ENCODE measurements at places on chromosomes 3 and 15.

DNA sequence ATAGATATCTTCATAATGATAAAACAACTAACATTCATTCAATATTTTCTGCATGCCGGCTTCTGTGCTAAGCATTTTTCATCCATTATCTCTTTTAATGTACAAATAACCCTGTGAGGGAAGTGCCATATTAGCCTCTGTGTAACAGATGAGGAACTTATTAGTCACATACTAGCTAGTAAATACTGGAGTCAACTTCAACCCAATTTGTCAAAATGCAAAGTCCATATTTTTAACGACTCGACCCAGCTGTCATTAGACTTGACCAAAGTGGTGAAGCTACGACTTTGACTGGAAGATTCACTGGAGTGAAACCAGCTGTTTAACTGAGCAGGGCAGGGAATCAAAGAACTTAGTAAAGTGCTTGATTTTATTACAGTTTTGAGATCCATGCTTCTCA lies 41.6 kb downstream of the PARP15 start:
- DNase-seq = no peak

DNA sequence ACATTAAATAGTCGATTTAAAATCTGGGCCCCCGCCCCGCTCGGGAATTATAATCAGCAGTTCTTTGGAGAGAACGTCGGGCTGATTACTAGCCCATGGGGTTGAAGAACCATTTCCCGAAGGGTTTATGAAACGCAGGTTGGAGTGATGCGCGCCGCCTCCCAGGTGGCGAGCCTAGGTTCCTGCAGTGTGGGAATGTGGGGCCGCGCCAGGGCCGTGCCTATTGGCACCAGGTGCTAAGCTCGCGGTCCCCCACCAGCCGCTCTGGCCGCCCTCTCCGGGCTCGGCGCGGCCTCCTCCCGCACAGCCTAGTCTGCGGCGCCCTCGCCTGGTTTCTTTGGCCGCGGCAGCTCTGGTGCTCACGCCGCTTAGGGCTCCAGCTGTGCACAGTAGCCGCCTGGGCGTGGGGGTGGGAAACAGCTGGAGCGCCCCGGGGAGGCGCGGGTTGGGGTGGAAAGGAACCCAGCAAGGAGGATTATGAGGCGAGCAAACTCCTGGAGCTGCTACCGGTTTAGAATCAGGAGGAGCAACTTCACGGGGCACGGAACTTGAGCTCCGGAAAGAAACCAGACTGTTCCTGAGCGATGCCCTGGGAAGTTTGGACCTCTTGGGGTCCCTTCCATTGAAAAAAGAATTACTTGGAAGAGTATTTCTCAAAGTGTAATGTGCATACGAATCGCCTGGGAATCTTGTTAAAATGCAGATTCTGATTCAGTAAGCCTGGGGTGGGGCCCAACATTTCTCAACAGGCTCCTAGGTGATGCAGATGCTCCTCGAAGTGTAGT lies 5.6 kb upstream of the MECOM start:
- DNase-seq = peak; percentile 64

- no peak for DNase-seq
Measured at GRCh38 chr15:92091155-92091734, 237.7 kb downstream of the SLCO3A1 start.

- no peak for DNase-seq
Measured at GRCh38 chr15:59011262-59011952, 23.9 kb downstream of the RNF111 start.

- DNase-seq = no peak
Measured at GRCh38 chr3:162978136-162978535, 1481.5 kb downstream of the OTOL1 start.

DNA sequence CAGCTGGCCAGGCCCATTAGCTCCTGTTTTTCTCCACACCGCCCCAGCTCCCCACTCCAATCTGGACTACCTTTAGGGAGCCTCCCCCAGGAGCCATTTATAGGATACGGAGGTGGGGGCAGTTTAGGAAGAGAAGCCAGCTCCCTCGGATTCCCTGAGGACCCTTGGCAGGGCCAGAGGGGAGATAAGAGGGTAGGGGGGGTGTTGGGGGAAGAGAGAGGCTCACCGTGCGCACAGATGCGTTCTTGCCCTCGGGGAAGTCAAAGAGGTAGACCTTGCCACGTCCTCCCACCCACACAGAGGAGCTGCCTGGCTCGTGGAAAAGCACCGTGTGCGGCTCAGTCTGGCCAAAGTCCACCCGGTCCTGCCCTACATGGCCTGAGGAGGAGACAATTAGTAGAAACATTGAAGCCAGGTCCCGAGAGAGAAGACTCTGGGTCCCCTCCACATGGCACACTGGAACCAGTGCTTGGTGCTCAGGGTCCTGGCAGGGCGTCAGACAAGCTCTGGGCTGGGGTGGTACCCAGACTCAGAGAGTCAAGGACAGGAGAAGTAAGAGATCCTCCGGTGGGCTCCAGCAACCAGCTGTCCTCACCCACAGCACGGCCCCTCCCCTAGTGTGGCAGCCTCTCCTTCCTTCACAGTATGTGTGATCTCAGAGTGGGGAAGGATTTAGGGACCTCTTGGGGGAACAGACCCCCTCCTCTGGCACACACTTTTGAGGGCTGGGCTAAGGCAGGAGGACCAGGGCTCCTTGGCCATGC lies 15.0 kb downstream of the SEMA7A start:
- DNase-seq = no peak

- DNase-seq = no peak
Measured at GRCh38 chr3:89155811-89156210, 48.4 kb downstream of the EPHA3 start.

DNA sequence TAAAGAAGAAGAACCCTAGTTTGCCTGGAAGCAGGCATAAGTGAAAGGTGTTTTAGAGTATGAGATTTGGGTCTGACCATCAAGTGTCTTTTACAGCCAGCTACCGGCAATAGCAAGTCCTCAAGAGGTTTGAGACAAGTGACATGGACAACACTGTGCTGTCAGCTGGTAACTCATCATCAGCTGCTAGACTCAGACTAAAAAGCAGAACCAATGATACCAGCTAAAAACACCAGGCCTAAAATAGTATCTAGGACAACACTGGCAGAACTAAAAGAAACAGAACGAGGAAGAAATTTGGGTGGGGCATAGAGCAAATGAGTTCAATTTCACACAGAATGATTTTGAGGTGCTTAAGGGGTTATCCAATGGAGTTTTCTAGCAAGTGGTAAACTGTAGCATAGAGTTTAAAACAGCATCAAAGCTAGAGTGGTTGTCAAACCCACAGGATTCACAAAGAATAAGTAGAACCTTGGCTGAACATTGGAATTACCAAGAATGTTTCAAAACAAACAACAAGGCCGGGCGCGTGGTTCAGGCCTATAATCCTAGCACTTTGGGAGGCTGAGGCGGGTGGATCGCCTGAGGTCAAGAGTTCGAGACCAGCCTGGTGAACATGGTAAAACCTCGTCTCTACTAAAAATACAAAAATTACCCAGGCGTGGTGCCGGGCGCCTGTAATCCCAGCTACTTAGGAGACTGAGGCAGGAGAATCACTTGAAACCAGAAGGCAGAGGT lies 3.9 kb downstream of the CIAO2A start:
- DNase-seq = no peak

DNA sequence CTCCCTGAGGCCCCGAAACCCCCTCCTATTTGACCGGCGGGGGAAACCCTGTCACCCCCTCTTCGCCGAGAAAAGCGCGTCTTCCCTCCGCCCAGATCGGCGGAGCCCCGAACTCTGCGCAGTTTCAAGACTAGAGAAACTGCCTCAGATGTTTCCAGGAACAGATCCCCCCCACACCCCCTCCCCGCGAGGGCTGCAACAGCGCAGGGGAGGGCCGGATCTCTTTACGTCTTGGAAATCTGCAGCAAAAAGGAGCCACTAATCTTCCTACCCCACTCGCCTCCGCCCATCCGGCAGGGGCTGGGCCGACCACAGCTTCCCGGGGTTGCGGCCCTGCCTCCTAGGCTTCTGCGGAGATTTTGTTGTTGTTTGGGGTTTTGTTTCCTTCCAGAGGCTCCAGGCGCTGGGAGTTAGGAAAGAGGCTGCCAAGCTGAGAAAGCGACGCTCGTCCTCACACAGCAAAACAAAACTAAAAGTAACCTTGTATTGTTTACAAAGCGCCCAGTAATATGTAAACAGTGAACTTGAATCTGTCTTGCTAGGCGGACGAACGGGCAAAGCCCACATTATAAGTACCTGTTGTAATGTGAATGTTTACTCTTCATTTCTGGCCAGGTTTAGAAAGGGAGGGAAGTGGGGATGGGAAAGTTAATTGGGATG lies 2.2 kb downstream of the FOXB1 start:
- DNase-seq = peak; percentile 91

DNA sequence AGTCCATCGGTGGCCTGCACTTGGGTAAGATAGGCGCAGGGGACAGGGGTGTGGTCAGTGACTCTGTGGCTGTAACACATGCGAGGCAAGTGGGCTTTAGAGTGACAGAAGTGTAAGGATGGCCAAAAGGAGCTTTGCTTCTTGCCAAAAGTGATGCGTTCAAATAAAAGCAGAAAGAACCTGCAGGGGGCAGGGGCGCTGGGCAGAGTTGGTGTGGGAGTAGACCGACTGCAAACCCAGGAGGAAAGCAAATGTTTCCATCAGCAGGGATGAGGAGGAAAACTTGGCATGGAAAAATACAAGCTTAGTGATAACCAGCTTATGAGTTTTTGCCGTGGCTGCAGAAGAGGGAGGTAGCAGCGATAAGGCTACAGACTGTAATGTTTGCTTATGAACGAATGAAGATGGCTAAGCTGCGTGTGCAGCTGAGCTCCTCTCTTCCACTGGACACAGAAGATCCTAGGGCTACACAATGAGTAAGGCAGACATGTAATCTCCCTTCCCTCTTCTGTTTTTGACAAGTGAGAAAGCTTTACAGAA lies 149.4 kb downstream of the WNT5A start:
- DNase-seq = no peak

DNA sequence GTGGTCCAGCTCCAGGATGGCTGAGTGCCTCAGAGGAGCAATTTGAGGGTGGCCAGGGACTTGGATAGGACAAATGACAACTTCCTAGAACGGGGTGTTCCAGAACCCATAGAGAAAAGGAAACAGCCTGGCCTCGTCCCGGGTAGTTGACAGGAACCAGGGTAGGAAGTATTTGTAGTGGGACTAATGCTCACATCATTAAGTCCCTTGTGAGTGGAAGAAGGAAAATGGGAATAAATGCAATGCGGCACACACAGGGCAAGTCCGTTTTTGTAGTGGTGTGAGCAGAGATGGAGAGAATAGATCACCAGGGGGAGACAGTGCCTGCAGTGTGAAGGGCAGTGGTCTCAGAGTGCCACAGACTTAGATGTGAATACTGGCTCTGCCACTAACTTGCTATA lies 19.6 kb downstream of the TIMP4 start:
- DNase-seq = peak; percentile 43

DNA sequence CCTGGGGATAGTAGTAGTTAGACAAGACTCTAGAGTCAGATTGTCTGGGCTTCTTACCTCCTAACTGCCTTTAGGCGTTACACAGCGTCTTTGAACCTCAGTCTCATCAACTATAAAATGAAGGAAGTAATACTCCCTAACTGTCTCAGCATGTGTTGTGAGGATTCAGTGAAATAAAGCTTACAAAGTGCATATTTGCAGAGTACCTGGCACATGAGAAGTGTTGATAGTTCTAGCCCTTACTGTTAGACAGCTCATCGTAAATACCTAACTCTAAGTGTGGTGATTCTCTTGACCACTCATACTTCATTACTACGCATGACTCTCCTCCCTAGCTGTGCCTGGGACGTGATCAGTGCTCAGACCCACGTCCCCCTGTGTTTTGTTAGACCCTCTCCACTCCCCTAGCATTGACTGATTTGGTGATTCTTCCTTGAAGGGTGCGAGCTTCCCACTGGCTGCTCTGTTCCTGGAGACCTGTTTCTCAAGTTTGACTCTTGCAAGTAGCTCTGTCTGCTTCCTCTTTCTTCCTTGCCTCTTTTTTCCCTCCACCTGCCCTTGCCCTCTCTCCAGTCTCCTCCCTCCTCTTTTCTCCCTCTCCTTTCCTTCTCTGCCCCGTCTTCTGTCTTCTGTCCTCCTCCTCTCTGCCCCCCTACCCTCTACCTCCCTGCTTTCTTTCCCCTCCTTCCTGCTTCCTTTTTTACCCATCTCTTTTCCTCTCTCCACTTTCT lies 124.2 kb downstream of the SLC25A26 start:
- no peak for DNase-seq

- DNase-seq = no peak
Measured at GRCh38 chr15:41851167-41851523, 12.5 kb downstream of the PLA2G4B start.

- peak; percentile 61 for DNase-seq
Measured at GRCh38 chr15:71781179-71781964, 29.0 kb upstream of the NR2E3 start.

DNA sequence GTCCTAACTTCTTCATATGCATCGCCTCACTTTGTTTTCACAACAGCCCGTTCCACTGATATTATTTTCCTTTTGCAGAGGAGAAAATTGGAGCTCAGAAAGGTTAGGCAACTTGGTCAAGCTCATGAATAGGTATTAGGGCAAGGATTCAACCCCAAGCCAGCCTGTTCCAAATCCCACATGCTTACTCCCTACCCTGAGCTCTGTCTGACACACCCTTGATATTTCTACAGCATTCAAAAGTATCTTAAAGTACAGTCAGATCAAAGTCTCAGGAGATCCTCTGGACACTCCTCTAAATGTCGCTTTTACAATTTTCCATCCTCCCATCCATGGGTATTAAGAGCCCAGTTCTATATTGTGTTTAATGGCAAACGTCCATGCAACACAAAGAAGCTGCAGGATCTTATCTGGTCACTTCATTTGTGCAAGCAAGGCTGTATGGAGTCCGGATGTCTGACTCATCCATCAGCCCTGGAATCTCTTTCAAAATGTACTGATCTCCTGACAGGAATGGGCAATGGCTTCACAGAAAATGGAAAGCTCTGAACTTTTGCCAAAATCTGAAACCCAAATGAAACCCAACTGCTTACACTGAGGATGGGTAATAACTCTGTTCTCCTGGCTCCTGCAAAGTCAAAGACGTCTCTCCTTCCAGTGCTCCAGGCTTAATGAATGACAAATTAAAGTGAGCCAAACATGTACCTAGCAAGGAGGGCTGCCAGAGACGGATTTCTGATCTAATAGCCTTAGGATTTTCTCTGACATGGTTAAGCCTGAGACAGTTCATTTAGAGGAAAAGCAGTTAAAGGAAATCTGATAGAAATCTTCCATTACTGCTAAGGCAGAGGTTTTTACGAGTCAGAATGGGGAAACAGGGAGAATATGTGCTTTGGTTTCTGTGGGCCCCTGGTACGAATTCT lies 230.9 kb upstream of the RORA start:
- DNase-seq = no peak

- no peak for DNase-seq
Measured at GRCh38 chr3:31981206-31982181, at the start of the genes OSBPL10 and ZNF860. TSS of gene OSBPL10 (minus strand) at chr3:31981262. CDS start at chr3:31981179, 83 bp downstream. TSS of gene ZNF860 (plus strand) at chr3:31981750. CDS start at chr3:31989080, 7,330 bp downstream.

DNA sequence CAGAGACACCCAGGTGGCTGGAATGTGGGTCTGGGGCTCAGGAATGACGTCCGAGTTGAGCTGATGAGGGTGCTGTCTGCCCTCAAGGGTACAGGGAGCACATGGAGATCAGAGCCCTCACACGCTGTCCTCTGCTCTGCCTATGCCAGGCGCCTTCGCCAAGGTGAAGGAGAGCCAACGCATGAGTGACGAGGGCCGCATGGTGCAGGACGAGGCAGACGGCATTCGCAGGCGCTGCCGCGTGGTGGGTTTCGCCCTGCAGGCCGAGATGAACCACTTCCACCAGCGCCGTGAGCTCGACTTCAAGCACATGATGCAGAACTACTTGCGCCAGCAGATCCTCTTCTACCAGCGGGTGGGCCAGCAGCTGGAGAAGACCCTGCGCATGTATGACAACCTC lies 9.1 kb downstream of the SNX33 start:
- DNase-seq = no peak

Data from activated CD8-positive, alpha-beta memory T cell treated with anti-CD3 and anti-CD28 coated beads, Interleukin-2, amount 10 ng/mL, durations not matched to agents 7 days and 5 days (primary cell).